NCI-H526 (cell line): ENCODE measurements at places on chromosomes 1 and 21.
A peak's percentile ranks its signal among the peaks of the same experiment; 100 is the strongest.

DNA sequence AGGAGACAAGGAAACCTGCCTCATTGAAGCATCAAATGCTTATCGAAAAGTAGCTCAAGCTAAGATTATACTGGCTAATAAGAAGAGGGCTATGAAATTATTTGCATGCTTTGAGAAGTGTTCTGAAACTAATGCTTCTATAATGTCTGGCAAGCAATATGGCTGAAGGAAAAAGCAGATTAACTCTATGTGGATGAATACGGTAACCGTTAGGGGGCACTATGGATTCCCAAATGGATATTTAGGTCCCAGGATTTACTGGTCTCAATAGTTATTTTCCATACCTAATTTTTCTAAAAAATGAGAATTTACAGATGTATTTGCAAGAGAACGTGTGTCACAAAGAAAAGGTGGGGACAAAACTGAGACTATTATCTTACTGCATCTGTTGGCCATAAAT, 34.6 kb upstream of the RRP15 start:
- DNase-seq = no peak

DNA sequence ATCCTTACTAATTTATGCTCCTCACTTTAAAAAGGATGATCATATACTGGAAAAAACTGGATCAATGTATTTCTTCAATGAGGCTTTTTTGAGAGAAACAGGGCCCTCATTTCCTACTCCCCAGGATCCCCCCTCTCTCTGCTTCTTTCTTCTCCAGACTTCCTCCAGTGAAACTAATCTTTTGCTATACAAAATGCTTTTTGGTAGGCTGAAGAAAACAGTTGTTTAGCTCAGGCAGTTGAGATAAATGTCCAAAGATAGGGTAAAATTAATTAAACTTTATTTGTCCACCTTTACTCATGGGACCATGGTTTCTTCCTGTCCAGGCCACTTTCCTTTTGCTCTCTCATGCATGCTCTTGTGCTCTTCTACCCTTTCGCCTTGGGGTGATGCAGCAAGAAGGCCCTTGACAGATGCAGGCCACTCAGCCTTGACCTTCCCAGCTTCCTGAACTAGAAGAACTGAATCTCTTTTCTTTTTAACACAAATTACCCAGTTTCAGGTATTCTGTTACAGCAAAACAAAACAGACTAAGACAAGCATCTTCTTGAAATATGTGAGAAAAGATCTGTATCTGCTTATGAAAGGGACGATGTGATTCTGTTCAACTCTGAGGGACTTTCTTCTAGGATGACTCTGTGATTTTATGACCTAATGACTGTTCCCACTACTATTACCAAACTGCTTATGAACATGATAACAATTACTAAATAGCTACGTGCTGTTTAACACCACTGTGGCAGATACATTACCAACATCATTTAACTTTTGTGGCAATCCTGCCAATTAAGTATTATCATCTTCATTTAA, 63.7 kb downstream of the NVL start:
- DNase-seq = no peak

DNA sequence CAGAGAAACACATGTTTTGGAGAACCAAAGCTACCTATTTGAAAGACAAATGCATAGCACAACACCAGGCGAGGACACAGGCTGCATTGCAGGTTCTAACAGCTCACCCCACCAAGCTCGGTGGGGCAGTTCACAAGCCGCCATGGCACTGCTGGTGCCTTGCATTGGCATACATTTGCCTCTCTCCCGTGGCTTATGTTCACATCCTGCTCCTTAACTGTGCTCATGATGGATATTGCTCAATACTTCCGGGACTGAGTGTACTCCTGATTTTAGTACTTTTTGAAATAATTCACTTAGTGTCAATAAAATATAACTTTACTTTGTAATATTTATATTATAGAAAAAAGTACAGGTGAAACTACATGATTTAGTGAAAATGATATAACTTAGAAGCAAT, 1187.4 kb upstream of the NCAM2 start:
- DNase-seq = no peak

DNA sequence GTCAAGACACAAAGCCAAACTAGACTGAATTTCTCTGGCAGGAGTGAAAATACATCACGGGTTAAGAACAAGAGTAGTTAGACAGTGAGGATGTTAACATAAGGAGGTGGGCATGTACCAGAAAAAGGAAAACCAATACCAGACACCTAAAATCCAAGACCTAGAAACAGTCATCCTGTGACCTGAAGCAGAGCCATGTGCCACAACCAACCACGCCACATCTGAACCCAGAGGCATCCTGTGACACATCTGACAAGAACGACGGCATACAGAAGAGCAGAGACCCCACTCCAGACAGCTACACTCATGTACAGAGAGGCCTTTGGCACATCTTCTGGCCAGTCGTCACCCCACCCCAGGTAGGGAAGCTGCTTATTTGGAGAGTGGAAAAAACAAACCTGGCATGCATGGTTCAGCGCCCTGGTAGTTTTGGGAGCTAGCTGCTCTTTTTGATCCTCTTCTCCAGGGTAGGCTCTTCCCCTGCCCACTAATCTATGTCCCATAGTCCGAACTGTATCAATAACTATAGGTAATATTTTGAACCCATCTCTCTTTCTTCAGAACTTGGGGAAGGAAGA, 72.1 kb downstream of the SLC45A1 start:
- DNase-seq = no peak

DNA sequence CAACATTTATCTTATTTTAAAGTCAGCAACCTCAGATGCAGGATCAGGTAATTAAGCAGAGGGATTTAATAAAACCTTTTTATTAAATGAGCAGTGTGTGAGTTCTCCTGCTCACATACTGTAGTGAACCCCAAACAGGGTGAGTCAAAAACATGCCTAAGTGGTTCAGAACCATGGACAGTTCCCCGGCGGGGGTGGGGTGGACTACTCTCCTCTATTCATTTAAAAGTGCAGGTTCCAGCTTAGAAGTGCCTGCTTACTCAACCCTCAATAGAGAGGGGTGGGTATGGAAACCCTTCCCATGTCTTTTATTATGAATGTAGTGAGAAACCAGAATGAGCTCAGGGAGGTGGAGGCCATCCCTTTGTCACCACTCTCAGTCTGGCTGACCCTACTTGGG, 397.9 kb downstream of the HHAT start:
- no peak for DNase-seq

DNA sequence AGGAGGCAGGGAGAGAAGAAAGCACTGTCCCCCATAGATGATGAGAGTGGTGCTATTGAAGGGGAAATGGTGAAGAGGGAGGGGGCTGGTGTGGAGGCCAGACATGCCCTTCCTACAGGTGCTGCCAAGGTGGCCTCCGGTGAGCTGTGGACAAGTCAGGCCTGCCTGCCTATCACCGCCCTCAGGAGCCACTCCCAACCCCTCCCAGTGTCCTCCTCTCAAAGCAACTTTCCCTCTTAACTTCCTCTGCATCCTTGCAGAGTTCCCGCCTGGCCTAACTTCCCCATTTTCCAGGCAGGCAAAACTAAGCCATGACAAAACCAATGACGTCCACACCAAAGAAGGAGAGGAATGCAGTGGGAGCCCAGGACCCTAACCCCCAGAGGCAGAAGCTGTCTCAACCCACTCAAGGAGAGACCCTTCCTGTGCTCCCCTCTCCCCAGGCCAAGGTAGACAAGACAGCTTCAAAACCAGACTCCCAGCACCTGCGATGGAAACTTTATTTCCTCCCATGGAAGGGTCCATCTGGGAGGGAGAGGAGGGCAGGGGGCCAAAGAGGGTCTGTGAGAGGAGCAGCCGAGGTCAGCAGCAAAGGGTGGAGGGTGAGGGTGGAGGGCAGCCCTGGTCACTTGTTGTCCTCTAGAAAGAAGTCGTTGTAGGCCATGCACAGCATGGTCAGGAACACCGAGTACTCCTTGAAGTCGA, 1.0 kb upstream of the S100A6 start:
- DNase-seq = no peak

DNA sequence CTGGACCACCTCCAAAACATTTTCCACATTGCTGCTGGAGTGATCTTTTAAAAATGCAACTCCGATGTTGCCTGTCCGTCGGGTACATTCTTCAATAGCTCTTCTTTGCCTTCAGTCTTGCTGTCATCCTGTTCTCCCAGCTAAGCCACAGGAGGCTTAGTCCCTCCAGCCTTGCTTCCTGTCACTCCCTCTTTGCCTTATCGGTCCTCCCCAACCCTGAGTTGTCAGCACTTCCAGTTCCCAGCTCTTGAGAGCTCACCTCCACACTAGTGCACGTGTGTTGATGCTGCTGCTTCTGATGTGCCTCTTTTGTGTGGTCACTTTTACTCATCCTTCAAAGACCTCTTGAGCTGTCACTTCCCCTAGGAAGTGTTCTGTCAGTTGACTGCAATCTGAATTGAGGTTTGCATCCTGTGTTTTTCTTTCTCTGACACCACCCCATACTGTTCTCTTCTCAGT, 15.3 kb downstream of the UCK2 start:
- DNase-seq = no peak

DNA sequence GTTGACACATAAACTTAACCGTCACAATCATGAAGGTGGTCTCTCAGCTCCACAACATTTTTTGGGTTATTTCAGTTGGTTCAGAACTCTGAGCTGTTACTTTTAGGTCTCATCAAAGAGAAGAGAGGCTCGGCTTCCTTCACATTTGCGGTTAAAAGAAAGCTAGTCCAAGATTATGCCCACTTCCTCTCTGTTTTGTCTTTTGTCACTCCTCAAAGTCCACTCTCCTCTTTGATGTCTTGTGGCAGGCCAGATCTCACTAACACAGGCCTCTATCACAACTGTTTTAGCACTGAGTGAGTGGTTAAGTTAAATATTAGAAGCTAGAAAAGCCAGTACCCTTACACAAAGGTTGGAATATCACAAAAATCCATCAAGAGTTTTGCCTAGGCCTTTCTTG, 195.7 kb downstream of the FCRL5 start:
- no peak for DNase-seq

DNA sequence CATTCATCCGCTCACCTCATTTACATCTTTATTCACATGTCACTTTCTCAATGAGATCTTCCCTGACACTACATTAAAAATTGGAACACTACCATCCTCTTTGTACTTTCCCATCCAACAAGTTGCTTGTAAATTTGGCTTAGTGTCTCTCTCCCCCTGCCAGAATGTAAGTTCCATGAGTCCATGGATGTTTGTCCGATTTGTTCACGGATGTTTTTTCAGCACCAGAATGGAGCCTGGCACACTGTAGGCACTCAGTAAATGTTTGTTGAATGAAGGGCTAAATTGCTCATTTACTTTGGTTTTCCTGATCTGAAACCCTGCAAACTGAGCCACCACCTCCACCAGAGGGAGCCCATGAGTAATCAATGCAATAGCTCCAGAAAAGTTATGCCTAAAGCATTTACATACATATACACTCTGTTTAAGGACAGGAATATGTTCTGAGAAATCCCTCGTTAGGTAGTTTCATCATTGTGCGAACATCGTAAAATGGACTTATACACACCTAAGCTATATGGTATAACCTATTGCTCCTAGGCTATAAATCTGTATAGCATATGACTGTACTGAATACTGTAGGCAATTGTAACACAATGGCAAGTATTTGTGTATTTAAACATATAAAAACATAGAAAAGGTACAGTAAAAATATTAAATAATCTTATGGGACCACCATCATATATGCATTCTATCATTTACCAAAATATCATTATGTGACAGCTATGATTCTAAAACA, 2.8 kb upstream of the EYA3 start:
- DNase-seq = peak; percentile 75

DNA sequence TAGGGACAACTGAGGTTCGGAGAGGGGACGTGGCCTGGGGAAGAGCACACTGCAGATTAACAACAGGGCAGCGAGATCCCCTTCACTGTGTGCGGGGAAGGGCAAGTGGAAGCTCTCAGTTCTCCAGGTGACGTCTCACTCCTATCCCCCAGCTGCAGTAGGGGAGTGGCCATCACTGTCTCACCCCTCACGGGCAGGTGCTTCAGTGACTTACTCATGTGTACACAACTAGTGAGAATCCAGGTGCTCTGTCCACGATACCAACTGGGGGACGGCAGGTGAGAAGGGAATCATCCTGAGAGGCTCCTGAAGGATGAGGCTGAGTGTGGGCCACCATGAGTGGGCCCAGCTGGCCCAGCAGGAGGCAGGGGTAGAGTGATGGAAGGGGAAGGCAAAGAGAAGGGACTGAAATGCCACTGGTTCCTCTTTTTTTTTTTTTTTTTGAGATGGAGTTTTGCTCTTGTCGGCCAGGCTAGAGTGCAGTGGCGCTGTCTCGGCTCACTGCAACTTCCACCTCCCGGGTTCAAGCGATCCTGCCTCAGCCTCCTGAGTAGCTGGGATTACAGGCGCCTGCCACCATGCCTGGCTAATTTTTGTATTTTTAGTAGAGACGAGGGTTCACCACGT, 25.9 kb downstream of the RHBG start:
- peak; percentile 98 for DNase-seq

GRCh38 chr1:94743862-94744261, 76.3 kb upstream of the SLC44A3 start:
- no peak for DNase-seq

GRCh38 chr1:227654858-227655752, 80.0 kb downstream of the JMJD4 start:
- DNase-seq = no peak

GRCh38 chr1:70458131-70458530, 47.1 kb downstream of the CTH start:
- no peak for DNase-seq

- DNase-seq = peak; percentile 55
Measured at GRCh38 chr1:227729881-227730629, 5.0 kb downstream of the JMJD4 start.

GRCh38 chr1:227333423-227333822, 15.1 kb upstream of the CDC42BPA start:
- DNase-seq = no peak

DNA sequence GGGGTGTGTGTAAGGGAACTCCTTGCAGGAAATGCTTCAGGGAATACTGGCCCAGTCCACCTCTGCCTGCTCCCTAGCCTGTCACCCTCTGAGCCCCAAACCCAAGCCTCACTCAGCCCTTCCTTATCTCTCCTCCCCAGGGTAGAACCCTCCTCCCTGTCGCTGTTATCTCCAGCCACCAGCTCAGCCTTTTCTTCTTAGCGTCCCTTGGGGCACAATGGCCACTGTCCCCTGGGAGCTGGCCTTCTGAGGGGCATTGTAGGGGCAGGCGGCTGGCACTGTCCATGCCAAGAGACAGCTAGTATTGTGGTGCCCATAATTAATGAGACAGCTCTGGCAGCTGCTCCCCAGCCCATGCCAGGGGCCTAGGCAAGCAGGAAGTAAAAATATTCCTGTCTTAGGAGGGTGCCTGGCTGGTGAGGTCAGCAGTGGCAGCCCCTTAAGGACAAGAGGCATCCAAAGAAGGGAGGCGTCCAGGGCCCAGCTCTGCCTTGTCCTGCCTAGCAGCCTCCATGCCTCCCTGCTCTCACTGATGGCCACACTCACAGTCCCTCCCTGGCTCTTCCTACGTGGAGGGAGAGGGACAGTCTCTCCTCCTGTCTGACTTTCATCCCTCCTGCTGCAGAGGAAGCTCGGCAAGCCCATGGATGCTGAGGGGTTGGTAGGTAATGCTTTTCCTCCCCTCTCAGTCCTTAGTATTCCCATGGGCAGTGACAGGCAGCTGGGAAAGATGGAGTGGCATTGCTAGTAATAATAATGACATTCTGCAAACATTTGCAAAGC, 37.5 kb downstream of the KCNQ4 start:
- DNase-seq = no peak
